ENCODE measurements at places on chromosomes 12 and 14.

DNA sequence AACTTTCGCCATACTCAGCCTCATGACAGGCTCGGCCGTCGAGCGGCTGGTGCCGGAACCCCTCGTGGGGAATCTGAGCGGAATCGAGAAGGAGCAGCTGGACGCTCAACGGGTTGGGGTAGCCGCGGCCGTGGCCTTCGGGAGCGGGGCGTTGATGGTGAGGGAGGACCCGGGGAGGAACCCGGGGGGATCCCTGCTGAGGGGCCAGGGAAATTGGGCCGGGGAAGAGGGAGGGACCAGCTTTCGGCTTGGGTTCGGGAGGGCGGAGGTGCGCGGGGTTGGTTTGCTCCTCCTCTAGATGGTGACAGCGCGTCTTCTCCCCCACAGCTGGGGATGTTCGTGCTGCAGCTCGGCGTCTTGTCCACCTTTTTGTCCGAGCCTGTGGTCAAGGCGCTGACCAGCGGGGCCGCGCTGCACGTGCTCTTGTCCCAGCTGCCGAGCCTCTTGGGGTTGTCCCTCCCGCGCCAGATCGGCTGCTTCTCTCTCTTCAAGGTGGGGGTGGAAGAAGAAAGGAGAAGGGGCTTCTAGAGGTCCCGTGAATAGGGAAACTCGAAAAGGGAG is 9.8 kb downstream of the ARHGEF25 start:
- no peak for DNase-seq

GRCh38 chr12:28708918-28709371 is 440.1 kb upstream of the FAR2 start:
- DNase-seq: no peak

- DNase-seq: no peak
These were observed 9.5 kb downstream of the SPTB start for GRCh38 chr14:64870160-64870559.

- DNase-seq: no peak
These were observed 15.0 kb downstream of the BAG5 start for GRCh38 chr14:103547455-103547940.

Data from iPS DF 19.7 (cell line).